ENCODE measurements at places on chromosomes 6 and 20.

GRCh38 chr20:58829531-58829941, 21.2 kb downstream of the GNAS-AS1 start:
- no peaks in the 10 kb centered on the region for H3K27me3 ChIP-seq
- peak overlapping the region; percentile 65 for H3K27ac ChIP-seq
- no peaks in the 10 kb centered on the region for H3K36me3 ChIP-seq
- no peak for DNase-seq
- no peak overlapping the region for H3K4me3 ChIP-seq
- H3K4me1 ChIP-seq, result no peaks in the 10 kb centered on the region

DNA sequence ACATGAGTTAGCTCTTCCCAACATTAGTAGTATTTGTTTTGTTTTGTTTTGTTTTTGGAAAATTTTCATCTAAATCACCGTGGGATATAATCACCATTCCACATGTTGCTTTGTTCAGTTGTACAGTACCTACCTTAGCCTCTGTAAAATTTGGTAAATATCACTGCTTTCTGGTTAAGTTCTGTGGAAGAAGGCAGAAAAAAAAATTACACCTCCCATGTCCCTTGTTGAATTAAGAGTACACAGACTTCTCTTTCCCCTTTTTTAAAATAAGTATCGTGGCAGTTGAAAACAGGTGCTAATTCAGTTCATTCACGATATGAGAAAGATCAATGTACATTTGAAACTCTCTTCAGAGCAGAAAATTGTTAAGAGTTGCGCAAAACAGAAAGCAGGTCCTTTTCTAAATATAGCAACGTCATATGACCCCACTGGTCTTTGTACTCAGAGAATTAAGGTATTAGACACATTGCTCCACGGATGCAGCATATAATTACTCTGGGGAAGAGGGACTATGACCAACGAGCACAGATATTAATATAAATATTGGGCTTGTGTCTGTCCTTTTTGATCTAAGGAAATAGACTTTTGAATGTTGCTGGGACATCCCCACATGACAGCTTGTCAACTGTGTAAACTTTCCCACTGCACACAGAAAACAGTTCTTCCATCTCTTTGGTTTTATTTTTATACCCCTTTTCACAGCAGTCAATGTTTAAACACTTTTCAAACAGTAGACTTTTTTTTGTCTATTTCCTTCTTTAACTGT, 58.6 kb upstream of the ZNF217 start:
- H3K4me3 ChIP-seq, result no peak overlapping the region
- H3K4me1 ChIP-seq, result peaks cover 23% of the 10 kb centered on the region
- H3K27me3 ChIP-seq, result no peaks in the 10 kb centered on the region
- no peak for DNase-seq

- no peaks in the 10 kb centered on the region for H3K36me3 ChIP-seq
- H3K4me1 ChIP-seq, result peaks cover 60% of the 10 kb centered on the region
- H3K27ac ChIP-seq, result no peak overlapping the region
- no peak overlapping the region for H3K4me3 ChIP-seq
Measured at GRCh38 chr20:34016736-34017135, 23.0 kb downstream of the RALY start.

DNA sequence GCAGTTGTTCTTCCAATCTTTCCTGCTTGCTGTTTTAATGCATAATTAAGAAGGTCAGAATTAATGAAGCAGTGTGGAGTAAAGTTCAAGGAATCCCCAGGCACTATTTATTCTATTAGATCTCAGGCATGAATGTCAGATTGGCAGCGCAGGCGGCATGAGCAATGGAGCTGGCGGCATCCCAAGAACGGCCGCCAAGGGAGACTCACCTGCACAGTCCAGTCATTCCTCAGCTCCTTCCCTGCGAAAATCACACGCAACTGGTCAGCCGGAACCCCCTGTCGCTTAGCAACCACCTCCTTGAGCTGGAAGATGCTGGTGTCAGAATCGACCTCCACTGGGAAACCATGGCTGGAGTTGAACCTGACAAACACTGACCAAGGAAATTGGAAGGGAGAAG, 284.5 kb downstream of the PRKN start:
- no peak overlapping the region for H3K27ac ChIP-seq
- no peaks in the 10 kb centered on the region for H3K36me3 ChIP-seq
- DNase-seq, result no peak
- H3K27me3 ChIP-seq, result no peaks in the 10 kb centered on the region

DNA sequence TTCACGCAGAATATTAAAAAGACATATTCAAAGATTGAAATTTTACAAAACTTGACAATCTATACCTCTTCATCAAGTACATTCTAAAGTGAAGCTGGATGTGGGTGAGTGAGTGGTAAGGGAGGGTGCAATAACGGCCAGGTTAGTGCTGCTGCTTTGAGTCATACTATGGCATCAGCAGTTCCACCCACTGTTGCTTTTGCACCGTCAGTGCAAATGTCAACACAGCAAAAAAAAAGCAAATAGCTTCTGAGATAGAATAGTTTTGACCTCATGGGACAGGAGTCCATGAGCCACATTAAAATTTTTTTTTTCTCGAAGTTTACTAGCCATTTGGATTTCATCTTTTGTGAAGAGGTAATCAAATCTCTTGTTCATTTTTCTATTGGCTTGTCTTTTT, 31.8 kb downstream of the PSMF1 start:
- no peak overlapping the region for H3K4me3 ChIP-seq
- DNase-seq, result no peak
- no peaks in the 10 kb centered on the region for H3K27me3 ChIP-seq
- peaks cover 11% of the 10 kb centered on the region for H3K36me3 ChIP-seq

DNA sequence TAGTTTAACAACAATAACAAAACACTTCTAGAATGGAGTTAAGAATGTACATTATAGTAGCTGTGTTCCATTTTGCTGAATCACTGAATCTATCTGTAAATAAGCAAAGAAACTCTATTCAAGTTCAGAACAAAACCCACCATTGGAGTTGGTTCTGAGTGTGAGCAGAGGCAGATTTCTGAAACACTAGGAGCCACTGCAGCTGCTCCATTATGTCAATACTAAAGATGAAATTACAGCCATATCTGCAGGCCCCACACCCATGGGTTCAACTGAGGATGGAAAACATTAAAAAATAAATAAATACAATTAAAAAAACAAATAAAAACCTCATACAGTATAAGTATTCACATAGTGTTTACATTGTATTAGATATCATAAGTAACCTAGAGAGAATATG, 91.0 kb downstream of the REPS1 start:
- H3K27me3 ChIP-seq, result no peaks in the 10 kb centered on the region
- H3K4me3 ChIP-seq, result no peak overlapping the region
- no peaks in the 10 kb centered on the region for H3K4me1 ChIP-seq
- DNase-seq, result no peak

- no peaks in the 10 kb centered on the region for H3K36me3 ChIP-seq
- H3K4me3 ChIP-seq, result no peak overlapping the region
- H3K27ac ChIP-seq, result no peak overlapping the region
- no peaks in the 10 kb centered on the region for H3K4me1 ChIP-seq
Measured at GRCh38 chr20:18272451-18272850, 15.9 kb upstream of the ZNF133 start.
